Panc1 (cell line): ENCODE measurements at places on chromosomes 7 and 10.

- DNase-seq = no peak
Measured at GRCh38 chr10:15360566-15360965, 10.5 kb downstream of the FAM171A1 start.

DNA sequence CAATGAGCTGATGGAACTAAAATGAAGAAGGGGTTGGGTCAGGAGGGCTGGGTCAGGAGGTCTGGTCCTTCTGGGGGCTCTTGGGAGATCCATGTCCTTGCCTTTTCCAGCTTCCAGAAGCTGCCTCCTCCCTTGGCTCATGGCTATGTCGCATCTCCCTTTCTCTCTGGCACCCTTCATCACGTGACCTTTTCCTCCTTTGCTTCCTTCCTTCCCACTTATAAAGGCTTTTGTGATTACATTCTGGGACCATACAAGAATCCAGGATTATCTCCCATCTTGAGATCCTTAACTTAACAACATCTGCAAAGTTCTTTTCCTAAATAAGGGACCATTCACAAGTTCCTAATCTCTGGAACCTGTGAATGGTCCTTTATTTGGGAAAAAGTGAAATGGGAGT lies 290.2 kb downstream of the GALNT17 start:
- no peak for DNase-seq

DNA sequence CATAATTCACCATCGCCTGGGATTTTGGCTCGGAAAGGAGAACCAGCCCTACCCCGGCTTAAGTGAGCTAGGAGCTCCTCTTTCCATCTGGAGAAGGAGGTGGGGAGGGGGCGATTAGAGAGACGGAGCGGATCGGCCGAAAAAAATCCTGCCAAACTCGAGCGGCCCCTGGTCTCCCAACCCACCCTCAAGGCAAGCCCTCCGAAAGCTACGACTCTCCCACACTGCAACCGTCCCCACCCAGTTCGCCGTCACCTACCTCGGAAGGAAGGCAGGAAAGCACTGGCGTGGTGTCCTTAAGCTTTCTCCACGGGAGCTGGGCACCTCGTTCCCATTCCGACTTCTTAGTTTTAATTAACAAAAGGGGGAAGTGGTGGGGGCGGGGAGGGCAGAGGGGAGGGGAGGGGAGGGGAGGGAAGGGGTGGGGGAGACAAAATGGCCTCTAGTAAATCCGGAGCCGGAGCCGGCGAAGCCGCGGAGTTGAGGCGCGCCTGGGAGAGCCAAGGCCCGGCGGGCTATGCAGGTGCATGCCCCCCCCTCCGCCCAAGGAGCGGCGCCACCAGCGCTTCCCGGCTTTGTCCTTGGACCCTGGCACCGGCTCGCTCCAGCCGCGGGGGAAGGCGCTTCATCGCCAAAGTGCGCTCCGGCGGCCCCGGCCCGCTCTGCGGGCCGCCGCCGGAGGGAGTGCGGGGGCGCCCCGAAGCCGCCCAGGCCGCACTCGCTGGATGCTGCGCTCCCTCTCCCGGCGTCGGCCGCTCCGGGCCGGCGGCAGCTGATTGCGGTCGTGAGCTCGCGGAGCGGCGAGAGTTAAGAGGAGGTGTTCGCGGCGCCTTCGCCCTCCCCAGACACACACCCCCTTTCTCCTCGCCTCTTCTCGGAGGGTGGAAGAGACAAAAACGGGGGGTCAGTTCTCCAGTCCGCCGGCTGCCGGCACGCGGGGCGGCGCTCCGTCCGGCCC lies at the start of gene LRRC4:
Gene LRRC4, minus strand, starts transcription at position 784 of the 958 bp plus-strand sequence. CDS start 797 bp downstream, outside the sequence.
- no peak for DNase-seq

- no peak for DNase-seq
Measured at GRCh38 chr7:101564778-101565211, 64.3 kb downstream of the MYL10 start.

GRCh38 chr10:78746155-78746763 lies 322.5 kb upstream of the ZMIZ1 start:
- no peak for DNase-seq

DNA sequence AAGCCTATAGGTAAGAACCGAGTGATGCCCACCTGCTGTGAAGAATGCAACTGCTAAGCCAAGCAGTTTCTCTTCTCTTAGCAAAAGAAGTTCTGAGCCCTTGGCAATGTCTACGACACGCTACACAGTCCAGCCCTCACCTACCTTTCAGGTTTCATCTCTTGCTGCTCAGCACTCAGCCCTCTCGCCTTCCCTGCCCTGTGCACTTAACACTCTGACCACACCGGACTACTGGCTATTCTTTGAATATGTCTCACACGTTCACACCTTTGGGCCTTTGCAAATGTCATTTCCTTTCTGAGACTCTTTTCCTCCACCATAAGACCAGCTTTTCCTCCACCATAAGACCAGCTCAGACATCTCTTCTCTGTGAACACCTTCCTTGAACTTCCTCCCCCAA lies 67.0 kb upstream of the ITGB1 start:
- DNase-seq = no peak

GRCh38 chr10:89526358-89526757 lies 9.0 kb downstream of the SLC16A12 start:
- DNase-seq = no peak
